ENCODE measurements at places on chromosomes 7 and 10. TPM values are rescaled to one million over a fixed set of nuclear protein-coding genes. Genes with fewer than 3 reads are reported as not detected.

The INA gene
- not detected for total RNA-seq

The AKR1D1 gene
- total RNA-seq = not detected

The ZCWPW1 gene
- 4.6 TPM for total RNA-seq

The GHRHR gene
- total RNA-seq = not detected

The MCM10 gene
- 0.08 TPM for total RNA-seq

The GFRA1 gene
- 5.1 TPM for total RNA-seq

The MLXIPL gene
- total RNA-seq = 0.41 TPM

The ASB13 gene
- 15.6 TPM for total RNA-seq

The GDF2 gene
- total RNA-seq = not detected

The CYP26A1 gene
- total RNA-seq = not detected

The SPDYE5 gene
- total RNA-seq = not detected

The PLXNA4 gene
- total RNA-seq = 18.1 TPM

The COL13A1 gene
- total RNA-seq = 2.5 TPM

The ADRA2A gene
- 0.27 TPM for total RNA-seq

The CDHR1 gene
- total RNA-seq = 0.41 TPM

The ARHGEF35 gene
- 0.38 TPM for total RNA-seq

The EXOC4 gene
- total RNA-seq = 33.8 TPM

The SAMD9L gene
- 3.7 TPM for total RNA-seq

The ZP3 gene
- not detected for total RNA-seq

The HECW1 gene
- not detected for total RNA-seq

The IGFBP1 gene
- not detected for total RNA-seq

The MKLN1 gene
- 42.2 TPM for total RNA-seq

The TMEM140 gene
- 23.3 TPM for total RNA-seq

The ASIC3 gene
- 5.3 TPM for total RNA-seq

The PTPRZ1 gene
- total RNA-seq = 0.80 TPM

The PKD1L1 gene
- 1.5 TPM for total RNA-seq

The AEBP1 gene
- 20.5 TPM for total RNA-seq

The ITGA8 gene
- 1.7 TPM for total RNA-seq

The UNCX gene
- not detected for total RNA-seq

The LBX1 gene
- not detected for total RNA-seq

The HYCC1 gene
- 34.8 TPM for total RNA-seq

The SDK1 gene
- total RNA-seq = 1.3 TPM

The NPC1L1 gene
- 0.19 TPM for total RNA-seq

The HPS1 gene
- total RNA-seq = 31.9 TPM

Measured in left ventricle myocardium inferior (tissue), 1 donor.